ENCODE measurements at places on chromosomes 7 and 10.

DNA sequence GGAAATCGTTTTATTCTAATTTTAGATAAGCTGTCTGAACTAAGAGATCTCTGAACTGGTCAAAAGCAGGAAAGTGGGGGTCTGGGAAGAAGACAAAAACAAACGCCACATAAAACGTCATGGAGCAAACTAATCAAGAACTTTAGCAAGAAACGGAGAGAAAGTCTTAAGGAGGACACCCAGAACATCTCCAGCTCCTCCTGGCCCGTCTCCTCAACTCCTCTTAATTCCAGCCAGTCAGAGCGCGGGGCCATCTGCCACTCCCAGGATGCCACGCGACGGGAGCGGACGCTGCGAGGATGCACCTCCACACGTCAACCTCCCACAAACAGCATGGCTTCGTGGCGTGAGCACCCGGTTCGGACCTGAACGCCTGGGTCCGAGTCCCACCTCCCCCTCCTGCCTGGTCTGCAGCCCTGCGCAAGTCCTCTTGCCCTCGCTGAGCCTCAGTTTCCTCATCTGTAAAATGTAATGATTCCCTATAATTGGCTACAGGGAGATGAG is 598 bp downstream of the MMS19 start:
- DNase-seq, result peak; percentile 83

- no peak for DNase-seq
These were observed 81.2 kb upstream of the PPIF start for GRCh38 chr10:79266084-79266483.

- DNase-seq, result no peak
These were observed 98.6 kb upstream of the PHYHIPL start for GRCh38 chr10:59077855-59078254.

- peak; percentile 31 for DNase-seq
These were observed 1.9 kb downstream of the BNIP3 start for GRCh38 chr10:131979821-131980270.

DNA sequence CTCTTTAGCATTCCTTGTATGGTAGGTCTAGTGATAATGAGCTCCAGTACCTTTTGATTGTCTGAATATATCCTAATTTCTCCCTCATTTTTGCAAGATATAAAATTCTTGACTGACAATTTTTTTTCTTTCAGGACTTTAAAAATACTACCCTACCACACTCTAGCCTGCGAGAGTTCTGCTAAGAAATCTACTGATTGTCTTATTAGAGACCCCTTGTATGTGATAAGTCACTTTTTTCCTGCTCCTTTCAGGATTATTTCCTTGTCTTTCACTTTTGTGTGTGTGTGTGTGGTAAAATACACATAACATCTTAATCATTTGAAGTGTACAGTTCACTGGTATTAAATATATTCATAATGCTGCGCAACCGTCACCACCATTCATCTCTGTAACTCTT is 68.7 kb upstream of the PPP1R9A start:
- no peak for DNase-seq

- DNase-seq, result no peak
These were observed 205.2 kb downstream of the FAM107B start for GRCh38 chr10:14569274-14570060.

GRCh38 chr10:102628451-102628911 is 15.8 kb upstream of the TRIM8 start:
- no peak for DNase-seq

GRCh38 chr7:114645451-114645850 is 230.8 kb downstream of the FOXP2 start:
- DNase-seq, result no peak

DNA sequence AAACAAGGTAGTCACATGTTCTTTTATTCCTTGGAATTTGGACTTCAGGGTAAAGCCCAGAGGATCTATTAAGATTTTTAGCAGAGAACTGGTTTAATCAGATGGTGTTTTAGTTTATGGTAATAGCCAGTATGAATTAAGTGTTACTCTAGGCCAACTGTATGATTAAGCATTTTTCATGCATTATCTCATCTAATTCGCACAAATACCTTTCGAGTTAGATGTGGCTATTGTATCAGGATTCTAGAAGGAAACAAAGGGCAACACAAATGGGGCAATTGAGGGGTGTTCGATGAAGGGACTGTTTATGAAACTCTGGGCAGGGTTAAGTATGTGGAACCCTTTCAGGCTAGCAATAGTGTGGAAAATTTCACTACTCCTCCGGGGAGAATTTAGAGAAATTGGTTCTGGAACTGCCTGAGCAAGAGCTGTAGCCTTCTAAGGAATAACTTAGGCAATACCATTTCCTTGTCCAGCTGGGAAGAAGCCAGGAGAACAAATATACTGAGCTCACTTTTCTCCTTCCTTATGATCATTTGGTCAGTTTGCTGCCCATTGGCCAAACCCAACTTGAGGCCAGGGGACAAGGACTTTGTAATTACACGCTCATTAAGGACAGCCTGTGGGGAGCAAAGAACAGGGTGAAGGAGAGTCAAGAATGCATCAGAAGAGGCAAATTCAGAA is 319.0 kb upstream of the FZD1 start:
- no peak for DNase-seq

GRCh38 chr7:13846386-13846785 is 143.1 kb downstream of the ETV1 start:
- DNase-seq, result no peak

DNA sequence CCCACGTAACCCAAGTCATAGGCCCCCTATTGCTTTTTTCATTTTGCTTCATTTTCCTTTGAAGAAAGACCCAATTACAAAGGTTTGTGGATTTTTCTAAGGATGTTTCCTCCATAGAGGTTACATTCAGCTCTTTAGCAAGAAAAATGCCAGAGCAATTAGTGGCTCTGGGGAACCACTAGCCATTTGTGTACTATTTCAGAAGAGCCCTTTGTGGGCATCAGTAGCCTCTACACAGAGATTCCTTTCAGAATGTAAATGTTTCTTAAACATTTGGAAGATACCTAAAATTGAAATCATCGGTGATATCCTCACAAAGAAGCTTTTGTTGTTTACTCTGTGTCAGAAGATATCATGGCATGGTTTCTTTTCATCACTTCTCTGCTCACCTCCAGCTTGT is 291.0 kb upstream of the KMT2E start:
- DNase-seq, result no peak

DNA sequence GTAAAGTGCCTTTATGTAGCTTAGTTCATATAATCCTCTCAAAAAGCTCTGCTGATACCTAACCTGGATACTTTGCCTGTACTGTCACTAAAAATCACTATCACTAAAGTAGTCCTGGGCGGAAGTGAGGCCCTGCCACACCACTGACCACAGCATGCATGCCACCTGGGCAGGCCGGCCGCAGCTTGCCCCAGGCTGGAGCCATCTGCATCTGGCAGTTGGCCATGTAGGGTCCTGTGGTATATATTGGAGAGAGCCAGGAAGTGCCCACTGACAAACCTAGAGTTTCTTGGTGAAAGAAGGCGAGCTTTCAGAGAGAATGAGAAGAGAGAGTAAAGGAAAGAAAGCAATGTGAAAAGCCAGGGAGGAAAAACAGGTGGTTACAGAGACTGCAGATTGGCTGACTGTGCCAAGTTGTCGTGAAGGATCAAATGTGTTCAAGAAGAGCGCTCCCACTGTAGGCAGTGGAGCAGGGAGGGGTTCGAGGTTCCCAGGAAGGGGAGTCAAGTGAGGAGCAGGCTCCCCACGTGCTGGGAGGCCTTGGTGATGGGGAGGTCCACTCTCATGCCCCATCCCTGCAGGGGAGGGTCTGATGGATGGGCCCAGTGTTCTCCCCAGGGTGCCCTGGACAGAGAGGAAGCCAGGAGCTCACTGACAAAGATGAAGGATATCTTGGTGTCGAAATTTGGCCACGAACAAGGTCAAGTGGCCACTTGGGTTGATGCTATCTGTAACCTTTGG is 13.6 kb downstream of the LOXL4 start:
- no peak for DNase-seq

GRCh38 chr10:27663621-27664020 is 82.0 kb downstream of the MKX start:
- no peak for DNase-seq

DNA sequence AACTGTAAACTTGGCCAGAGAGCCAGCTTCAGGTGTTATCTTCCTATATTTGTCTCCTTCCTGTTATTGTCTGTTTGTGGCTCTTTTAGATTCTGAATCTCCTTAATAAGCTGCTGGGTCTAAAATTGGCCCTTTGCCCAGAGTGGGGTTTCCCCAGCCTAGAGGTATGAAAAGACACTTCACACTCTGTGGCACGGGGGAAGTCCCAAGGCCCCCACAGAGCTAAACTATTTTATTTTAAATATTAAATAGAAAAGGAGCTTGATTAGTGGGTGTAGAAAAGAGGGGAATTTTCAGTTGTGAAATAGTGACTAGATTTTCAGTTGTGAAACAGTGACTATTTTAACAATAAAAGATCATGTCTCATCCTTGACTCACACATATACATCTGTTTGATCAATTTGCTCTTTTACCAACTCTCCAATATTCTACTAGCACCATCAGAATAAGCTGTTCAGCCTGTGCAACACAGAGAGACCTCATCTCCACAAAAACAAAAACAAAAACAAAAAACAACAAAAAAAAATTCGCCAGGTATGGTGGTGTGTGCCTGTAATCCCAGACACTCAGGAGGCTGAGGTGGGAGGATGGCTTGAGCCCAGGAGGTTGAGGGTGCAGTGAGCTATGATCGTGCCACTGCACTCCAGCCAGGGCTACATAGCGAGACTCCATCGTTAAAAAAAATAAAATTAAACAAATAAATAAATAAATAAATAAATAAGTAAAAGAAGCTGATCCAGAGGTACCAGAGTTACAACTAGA is 24.9 kb upstream of the ADO start:
- no peak for DNase-seq

- DNase-seq, result peak; percentile 94
These were observed 3.6 kb downstream of the NXPH1 start for GRCh38 chr7:8436965-8437364.

DNA sequence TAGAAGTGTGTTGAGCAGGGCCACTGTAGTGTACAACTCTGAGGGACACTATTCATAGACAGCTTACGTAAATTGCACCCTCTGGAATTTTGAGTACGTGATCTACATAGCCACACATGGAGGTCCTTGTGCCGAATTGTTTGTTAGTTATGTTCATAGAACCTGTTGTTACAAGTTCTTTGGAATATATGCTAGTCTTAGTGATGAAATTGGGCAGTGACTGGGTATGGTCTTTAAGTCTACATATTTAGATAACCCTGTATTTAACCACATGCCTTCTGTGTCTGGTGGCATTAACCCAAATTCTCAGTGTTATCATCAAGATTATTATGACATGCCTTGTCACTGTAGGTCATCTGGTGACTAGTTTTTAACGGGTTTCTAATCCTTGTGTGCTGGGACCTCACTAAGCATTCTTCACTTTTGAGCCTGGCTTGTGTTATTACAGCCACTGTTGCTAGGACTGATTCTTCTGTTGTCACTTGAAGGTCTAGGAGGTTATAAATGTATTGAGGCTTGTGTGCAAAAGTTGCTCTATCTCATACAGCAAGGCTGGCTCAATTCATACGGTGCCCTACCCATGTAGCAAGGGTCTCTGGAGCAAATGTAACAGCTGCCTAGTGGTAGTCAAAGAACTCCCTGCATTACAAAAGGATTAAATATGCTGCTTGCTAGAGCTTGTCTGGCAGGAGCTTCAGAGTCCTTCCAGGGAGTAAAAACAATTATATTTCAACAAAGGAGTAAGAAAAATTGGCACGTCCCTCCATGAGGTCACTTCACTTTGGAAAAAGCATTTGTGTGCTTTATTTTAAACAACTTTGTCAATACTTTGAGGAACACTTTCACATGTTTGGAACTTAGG is 65.4 kb downstream of the CDK14 start:
- DNase-seq, result no peak

DNA sequence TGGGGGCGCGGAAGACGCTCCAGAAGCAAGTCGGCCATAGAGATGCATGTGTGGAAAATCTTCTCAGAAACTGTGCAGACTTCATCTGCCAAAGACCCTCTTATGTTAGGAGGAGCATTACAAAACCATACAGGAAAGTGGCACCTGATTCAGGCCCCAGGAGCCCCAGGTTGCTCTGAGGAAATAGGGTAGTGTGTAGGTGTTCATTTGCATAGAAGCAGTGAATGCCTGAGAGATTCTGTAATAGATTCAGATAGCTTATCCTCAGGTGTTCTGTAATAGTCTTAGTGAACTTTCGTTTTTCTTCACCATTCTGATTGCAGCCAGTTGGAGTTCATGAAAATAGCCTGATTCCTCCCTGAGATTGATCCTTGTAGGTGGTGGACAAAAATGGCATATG is 106.4 kb upstream of the GJD4 start:
- DNase-seq, result no peak

DNA sequence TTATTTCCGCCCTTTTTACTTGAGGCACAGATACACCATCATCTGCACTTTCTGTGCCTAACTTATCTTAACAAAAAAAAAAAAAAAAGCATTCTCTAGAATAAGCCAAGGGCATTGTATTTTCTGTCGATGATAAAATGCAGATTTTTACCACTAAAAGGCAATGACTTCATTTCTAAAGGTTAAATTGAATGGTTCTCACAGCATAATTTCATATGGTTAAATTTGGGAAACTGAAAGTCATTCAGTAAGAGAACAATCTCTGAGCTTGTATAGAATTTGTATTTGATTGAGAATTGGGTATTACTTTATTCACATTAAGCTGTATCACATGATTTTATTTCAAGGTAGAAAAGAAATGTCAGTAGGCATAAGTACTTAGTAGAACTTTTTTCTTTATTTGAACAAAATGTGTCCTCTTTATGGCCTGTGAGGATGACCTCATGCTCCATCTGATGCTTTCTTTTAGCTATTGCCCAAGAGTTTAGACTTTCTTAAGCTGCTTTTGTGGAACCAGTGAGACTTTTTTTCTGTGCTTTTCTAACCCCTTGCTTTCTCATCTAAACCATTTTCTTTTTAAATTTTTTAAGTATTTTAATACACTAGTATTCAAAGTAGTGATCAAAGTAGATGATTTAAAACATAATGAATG is 110.3 kb downstream of the LRRC4 start:
- DNase-seq, result no peak

GRCh38 chr7:3201306-3201705 is 99.7 kb upstream of the SDK1 start:
- no peak for DNase-seq

DNA sequence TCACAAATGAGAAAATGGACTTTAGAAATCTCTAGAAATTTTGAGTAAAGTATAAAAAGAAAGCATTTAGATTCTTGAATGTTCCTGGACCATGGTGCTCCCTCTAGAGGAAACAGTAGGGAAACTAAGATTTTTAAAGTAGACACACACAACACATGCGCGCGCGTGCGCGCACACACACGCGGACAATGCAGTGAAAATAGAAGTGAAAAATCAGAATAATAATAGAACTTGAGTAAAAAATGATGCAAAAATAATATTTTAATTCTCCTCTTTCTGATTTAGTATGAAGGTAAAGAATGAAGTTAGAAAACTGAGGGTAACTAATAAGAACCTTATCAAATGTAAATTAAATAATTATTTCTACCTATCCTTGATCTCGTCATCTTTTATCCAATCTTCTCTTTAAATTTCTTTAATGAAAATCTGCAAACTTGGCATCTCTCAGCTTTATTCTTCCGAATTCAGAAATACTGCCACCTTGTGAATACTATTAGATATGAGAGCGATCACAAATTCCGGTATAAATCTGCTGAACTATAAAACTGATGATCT is 117.0 kb upstream of the AMPH start:
- DNase-seq, result no peak

- no peak for DNase-seq
These were observed 118.5 kb downstream of the CYTH3 start for GRCh38 chr7:6153646-6154541.

Data from 8988T (cell line).